ENCODE measurements at places on chromosomes 5 and 9.
A peak's percentile ranks its signal among the peaks of the same experiment; 100 is the strongest.

GRCh38 chr9:133585481-133586351 is 23.5 kb downstream of the FAM163B start:
- no peak for DNase-seq

- DNase-seq, result no peak
Observed at GRCh38 chr5:152556784-152557183, 151.7 kb upstream of the NMUR2 start.

GRCh38 chr9:17810728-17811571 is 232.1 kb downstream of the SH3GL2 start:
- DNase-seq, result peak; percentile 23

DNA sequence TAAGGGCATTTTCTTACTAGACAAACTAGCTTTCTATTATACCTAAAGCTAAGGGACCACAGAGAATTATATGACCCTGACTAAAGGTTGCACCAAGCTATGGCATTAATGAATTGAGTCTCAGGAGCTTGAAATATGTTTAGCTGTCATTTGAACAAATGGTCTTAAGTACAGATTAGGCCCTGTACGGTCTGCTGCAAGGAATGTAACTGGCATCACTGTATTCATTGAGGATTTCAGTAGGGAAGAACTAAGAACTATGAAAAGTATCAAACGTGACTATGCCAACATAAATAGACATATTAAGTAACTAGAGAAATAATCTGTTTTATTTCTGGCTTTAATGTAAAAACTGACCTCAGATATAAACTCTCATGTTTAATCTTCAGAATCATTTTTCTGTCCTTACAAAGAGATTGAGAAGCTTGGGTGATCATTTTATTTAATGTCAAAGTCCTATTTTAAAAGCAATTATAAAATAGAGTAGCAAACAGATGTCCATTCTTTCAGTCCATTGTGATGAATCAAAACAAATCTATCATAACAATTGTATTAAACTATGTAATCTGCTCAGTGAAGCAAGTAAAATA is 845.9 kb downstream of the MAT2B start:
- no peak for DNase-seq

DNA sequence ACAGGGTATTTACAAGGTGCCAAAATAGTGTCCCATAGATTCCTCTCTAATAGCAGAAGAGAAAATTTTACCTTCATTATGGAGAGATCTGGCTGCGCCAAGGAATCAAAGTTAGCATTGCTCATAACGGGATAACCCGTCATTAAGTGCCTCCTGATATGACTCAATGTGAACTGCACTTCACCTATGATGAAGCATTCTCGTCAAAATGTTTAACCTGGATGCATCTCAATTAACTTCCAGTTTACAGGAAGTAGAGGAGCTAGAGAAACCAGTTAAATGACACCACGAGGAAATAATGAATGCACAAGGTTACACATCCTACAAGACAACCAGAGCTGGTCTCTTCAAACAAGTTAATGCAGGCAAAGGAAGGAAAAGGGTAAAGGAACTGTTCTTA is 17.2 kb downstream of the FBXW11 start:
- DNase-seq, result no peak

DNA sequence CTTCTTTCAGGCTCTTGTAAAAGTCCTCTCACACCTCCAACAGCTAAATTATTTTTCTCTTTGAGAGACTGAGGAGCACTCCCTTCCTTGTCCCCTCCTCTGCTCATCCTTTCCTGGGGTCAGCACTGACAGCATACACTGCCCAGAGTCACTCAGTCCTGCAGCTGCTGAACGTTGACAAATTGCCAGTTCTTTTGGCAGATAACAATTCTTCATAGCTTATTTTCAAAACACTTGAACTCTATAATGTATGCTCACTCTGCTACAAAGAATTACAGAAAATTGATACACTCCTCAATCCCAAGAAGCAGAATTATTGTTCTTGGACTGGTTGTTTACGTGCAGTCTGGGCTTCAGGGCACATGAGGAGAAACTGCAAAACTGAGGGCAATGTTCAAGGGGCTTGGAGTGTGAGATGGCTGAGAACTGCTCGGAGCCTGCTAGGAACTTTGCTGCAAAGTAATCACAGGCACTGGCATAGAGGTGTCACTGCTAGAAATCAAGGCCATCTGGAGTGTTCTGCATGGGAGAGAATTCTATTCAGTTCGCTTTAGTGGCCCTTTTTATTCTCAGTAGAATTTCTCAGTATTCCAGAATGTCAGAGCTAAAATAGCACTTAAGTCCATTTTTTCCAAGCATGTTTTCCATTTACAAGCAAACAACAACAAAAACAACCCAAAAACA is 96.4 kb upstream of the SPOCK1 start:
- no peak for DNase-seq
